Right renal pelvis (tissue), 4 donors: ENCODE measurements at places on chromosomes 3 and 15. TPM values are rescaled to one million over a fixed set of nuclear protein-coding genes. Genes with fewer than 3 reads are reported as not detected.

DNA sequence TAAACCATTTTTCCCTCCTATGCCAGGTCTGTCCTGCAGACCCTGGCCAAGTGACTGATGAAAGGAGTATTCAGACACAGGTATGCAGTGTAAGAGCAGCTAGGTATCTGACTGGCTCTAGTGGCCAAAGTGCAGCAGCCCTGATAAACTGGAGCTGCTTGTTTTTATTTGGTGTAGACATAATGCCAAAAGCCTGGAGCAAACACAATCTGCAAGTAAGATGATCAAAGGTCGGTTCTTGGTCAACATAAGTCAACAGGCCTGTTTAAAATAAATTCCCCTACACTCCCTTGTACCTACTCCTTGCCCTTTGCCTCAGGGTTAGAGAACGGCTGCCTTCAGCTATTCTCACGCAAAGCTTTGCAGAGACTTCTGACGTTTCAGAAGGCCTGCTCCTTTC lies 1003.1 kb downstream of the ZPLD1 start:
- DNase-seq, result no peak

DNA sequence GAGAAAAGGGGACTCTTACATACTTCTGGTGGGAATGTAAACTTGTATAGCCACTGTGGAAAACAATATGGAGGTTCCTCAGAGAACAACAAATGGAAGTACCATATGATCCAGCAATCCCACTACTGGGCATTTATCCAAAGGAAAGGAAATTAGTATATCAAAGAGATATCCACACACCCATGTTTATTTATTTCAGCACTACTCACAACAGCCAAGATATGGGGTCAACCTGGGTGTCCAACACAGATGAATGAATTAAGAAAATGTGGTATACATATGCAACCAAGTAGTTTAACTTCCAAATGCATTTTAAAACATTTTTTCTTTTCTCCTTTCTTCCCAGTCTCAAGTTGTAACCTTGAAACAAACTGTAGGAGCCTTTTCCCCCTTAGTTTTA lies 54.3 kb downstream of the IMPG2 start:
- DNase-seq, result no peak

Gene C3orf49
- 0.67 TPM for polyA plus RNA-seq

DNA sequence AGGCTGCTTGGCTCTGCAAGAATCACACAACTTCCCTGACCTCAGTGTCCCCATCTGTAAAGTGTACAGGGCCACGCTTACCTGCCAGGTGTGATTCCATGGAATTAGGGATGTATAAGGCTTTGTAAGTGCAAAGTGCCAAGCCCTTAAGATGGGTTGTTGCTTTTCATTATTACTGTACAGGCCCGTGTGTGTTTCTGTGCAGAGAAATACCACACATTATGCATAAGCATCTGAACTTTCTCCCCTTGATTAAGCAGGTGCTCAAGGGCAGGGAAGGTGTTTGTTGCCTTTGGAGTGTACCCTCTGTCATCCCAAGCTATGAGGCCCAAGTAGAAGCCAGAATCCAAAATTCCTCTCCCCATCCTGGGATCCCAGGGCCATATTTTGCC lies 13.6 kb upstream of the HRH1 start:
- no peak for DNase-seq

Gene SLC24A5
- polyA plus RNA-seq, result 0.93 TPM

Gene RCCD1
- polyA plus RNA-seq, result 16.5 TPM
